Memory B cell (primary cell): ENCODE measurements at places on chromosomes 16 and 17.

DNA sequence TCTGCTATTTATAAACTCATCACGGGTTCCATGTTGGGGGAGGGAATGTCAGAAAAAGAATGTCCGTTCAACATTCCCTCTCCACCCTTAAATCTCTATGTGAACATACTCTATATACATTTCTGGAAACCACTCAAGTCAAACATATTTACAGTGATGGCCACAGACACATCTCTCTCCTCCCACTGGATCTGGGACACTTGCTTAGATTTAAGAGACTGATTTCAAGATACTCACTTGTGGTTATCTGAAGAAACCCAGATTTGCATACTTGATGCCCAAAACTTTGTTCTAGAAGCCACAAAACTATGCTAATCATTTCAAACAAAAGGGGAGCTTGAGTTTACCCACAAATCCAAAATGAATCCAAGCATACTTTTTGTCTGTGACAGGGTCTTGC, 182.9 kb upstream of the SOX9 start:
- DNase-seq: no peak

GRCh38 chr17:16474012-16474725, 17.8 kb downstream of the LRRC75A start:
- no peak for DNase-seq

DNA sequence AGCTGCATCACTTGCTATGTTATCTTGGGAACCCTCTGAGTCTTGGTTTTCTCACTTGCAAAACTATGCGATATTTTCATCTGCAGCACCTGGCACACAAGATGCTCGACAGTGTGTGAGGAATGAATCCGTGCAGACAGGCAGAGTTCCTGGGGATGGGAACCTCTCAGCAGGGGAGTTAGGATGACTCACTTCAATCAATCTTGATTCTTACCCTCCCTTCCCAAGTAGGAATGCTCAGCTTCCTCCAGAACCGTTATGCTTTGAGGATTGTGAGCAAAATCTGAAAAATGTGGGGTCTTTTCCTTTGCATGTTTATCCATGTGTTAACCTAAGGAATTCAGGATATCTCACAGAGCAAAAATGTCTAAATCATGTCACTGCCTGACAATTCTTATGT, 68.9 kb upstream of the HNF1B start:
- DNase-seq: no peak

DNA sequence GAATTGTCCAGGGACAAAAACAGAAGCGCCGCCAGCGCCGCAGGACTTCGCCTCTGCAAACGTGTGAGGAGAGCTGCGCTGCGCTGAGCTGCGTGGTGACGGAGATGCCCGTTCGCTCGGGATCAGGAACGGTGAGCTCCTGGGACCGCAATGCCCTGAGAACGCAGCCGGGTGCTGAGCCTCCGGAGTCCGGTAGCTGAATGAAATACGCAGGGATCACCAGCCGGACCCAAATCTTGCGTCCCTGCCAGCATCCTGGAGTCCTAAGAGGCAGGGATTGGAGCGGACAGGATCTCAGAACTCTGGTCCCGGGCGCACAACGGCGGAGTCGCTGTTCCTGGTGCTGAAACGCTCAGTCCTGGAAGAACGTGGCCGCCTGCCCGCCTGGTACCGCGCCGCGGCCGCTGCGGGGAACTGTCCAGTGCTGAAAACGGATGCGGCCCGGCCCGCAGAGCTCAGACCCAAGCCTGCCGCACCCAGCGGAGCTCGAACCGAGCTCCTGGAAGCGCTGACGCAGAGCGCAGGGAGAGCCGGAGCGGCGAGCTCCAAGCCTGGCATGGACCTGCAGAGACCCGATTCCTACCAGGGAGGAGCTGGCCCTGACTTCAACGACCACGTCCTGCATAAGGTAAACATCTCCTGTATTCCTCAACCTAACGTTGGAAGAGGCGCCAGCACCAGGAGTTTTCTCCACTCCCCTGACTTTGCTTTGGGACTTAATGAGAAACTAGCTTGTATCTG, 41.5 kb downstream of the CD300LF start:
- peak; percentile 38 for DNase-seq

DNA sequence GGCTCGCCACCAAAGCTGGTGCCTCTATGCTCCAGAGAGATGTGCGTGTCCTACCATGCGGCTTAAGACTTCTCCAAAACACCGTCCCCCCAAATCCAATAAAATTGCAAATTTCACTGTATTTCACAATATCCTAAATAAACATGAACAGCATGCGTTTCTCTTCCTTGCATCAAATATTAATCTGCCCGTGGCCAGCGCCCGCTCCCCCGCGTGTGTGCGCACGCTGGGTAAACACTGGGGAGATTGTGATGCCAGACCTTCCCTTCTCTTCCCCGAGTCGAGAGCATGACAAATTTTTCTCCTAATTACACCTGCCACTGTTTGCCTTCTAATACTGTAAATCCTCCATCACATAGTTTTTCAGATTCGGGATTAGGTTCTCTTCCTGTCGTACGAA, 148.1 kb downstream of the MRM1 start:
- no peak for DNase-seq

DNA sequence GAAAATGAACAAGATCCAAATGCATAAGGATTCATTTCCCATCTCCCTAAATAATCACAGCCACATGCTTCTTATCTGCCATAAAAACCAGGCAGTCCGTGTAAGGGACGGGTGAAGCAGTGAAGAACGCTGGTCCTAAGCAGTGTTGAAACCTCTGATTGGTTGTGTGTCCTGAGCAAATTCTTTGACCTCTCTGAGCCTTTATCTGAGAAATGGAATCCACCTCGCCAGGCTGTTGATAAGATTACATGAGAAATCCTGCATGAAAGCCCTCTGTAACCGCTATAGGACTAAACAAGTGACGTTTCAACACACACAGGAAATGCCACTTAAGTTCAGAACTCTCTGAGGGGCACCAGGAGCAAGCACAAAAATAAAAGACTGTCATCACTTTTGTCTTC, 26.8 kb downstream of the GAS7 start:
- no peak for DNase-seq

GRCh38 chr17:40097931-40098845, 2.2 kb downstream of the NR1D1 start:
- DNase-seq: no peak

- no peak for DNase-seq
Observed at GRCh38 chr16:72210072-72210471, 38.1 kb upstream of the PMFBP1 start.
